ENCODE measurements at places on chromosomes 4 and X.

- DNase-seq: no peak
These were observed 583.3 kb upstream of the TENM3 start for GRCh38 chr4:181659876-181660275.

- no peak for DNase-seq
These were observed 549.3 kb downstream of the ARAP2 start for GRCh38 chr4:35695003-35695402.

DNA sequence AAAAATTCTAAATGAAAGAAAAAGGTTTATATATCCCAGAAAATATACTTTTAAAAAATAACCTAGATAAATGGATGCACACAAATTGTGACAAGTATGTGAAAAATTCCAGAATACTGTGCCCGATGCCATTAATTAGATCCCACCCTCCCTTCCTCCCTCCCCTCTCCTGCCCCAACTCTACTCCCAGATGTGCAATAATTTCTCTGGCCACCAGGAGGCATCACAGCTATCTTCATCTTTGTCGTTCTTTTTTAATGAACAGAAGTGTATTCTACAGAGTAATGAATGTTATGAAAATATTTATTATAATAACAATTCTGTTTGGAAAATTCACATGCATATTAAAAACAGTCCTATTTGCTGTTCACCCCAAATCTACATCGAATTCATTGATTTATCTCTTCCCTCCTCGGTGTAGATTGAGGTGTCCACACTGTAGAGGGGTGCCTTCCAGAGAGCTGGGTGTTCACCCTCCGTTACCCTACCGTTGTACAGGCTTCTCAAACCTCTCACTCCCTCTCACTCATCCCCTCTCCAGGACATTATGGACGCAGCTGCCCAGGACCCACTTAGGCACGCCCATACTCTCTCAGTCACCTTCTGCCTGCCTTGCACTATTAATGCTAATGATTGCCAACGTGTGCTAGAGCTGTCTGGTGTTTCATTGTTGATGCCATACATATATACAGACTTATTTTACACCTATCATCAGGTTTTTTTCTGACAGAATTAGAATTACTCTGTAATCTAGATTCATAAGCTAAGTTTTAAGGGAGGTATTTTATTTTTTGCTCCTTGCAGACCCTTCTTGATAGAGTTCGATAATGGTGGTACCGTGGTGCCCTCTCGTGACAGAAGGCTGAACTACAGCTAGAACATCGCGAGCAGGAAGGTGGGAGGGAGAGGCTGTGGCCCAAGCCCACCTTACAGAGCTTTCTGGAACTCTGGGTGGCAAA lies 14.1 kb downstream of the RAB40AL start:
- DNase-seq: peak; percentile 36

DNA sequence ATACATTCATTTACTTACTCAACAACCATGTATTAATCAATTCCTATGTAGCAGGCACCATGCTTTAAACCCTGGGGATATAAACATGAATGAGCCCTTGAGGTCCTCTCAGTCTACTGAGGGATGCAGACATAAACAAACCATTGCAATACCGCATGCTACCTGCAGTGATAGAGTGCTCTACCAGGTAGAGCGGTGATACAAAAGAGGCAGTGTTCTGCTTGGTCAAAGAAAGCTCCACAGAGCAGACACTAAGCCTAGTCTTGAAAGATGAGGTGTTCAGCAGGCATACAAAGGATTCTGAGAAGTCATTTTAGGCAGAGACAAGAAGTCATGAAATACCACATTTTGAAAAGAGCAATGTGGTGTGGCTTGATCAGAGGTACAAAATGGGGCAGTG lies 26.9 kb upstream of the AMOT start:
- DNase-seq: no peak

GRCh38 chrX:113973706-113974105 lies 610.2 kb upstream of the HTR2C start:
- DNase-seq: no peak

DNA sequence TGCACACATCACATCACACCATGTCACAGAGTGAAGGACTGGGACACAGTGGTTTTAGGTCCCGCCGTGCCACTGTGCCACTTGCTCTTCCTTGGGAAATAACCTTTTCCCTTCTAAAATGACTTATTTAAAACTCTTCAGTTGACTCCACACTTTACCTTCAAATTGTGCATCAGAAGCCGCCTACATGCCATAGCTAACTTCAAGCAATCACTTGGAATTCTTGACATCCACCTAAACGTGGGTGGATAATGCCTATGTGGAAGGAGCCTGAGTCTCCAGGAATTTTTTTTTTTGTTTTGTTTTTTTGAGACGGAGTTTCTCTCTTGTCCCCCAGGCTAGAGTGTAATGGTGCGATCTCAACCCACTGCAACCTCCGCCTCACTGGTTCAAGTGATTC lies 777.4 kb upstream of the TENM3 start:
- DNase-seq: no peak

- DNase-seq: no peak
These were observed 26.5 kb downstream of the ADH5 start for GRCh38 chr4:99062120-99062519.

GRCh38 chrX:17432158-17432557 lies 57.2 kb downstream of the NHS start:
- DNase-seq: no peak

- DNase-seq: no peak
These were observed 115.1 kb upstream of the PSAPL1 start for GRCh38 chr4:7549866-7550265.

- DNase-seq: peak; percentile 1
These were observed 1444.2 kb downstream of the ADGRL3 start for GRCh38 chr4:62644372-62644771.

GRCh38 chr4:13112030-13112429 lies 372.1 kb downstream of the RAB28 start:
- no peak for DNase-seq

- no peak for DNase-seq
These were observed 675 bp downstream of the L1CAM start for GRCh38 chrX:153885208-153885787.

DNA sequence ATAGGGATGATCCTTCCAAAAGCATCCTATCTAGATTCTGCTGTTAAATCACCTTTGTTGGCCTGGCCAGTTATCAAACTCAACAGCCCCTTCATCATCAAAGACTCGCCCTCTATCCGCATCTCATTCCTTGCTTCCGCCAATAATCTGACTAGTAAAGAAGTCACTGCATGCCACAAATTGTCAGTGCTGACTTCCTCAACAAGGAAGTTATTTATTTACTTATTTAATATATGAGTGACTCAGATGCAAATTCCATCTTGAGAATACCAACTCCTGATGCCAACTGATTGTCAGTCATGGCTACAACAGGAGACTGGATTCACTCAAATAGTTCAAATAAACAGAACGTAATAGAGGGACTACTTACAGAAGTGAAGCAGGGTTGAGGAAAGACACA lies 283.8 kb downstream of the TRIML1 start:
- DNase-seq: no peak

DNA sequence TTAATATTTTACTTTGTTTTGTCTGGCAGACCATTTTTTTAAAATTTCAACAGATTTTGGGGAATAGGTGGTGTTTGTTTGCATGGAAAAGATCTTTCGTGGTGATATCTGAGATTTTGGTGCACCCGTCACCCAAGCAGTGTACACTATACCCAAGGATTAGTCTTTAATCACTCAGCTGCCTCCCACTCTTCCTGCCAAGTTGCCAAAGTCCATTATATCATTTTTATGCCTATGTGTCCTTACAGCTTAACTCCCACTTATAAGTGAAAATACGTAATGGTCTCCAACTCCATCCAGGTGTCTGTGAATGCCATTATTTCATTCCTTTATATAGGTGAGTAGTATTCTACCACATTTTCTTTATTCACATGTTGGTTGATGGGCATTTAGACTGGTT lies 281.7 kb upstream of the GK2 start:
- no peak for DNase-seq

DNA sequence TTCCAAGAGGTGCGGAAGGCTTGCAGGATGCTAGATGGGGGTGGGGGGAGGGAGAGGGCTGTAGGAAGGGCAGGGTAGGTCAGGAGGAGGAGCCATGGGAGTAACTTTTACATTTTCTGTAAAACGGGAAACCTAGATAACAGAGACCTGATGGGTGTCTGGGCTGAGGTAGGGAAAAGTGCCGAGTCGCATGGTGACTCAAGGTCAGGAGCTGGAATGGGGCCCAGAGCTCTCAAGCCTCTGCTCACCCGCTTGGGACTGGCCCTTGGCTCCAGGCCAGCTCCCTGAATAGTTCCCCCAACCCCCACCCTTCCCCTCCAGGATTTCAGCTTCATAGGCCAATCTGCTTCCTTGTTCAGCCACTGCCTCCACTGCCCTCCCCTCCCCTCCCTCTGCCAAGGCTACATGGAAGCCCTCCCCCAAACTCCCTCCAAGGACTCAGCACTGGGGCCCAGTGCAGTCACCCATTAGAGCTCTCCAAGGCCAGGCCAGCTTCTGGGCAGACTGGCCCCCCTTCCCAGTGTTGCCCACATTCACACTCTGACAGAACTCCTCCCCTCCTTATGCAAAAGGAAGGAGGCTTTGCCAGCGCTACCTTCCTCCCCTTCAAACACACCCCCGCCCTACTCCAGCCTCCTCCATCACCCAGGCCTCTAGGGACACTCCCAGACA lies 43.6 kb downstream of the TSC22D3 start:
- peak; percentile 75 for DNase-seq

DNA sequence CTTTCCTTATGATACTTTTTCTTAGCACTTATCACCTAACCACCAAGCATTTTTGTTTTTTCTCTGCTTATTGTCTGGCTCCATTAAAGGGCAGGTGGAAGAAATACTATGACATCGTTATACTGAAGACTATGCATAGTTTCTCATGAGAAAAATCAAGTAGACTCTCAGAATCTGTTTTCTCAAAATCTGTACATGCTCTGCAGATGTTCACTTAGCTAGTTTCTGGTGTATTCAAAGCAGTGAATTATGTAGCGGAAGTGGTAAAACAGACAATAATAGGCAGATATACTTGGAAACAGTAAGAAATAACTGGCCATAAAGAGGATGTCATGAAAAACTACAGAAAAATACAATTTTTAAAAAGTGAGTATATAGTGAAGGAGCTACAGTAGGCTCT lies 146.0 kb downstream of the STIM2 start:
- no peak for DNase-seq
